Putamen (tissue), 1 donor: ENCODE measurements at places on chromosomes 11 and 22.

GRCh38 chr11:36361901-36362391 is 65.9 kb downstream of the PRR5L start:
- no peak for DNase-seq

DNA sequence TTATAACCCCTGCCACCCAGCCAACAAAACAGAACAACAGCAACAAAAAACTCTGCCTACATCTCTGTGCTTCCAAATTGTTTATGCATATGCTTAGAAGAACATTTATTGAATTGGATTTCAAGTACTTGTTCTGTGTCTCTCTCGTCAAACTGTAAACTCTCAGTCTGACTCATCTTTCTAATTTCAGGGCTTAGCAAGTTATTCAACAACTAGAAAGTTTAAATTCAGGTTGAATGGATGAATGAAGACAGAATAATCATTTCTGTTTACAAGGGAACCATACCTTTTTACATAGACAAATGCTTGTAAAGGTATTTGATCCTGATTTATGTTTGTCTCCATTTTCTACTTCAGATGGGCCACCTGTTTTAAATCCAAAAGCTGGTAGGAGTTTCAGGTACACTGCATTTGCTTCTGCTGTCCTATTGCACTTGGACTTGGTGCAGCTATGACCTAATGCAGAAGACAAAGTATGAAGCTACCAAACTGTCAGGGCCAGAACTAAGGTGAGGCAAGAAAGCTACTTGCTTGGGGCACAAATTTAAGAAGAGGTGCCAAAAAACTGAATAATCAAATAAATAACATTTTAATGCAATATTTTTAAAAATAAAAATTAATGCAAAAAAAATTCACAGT is 1.6 kb upstream of the FBXO3 start:
- DNase-seq = no peak

- no peak for DNase-seq
These were observed 6.8 kb upstream of the SUN2 start for GRCh38 chr22:38762551-38762983.

- no peak for DNase-seq
These were observed 123.9 kb downstream of the MRTFA start for GRCh38 chr22:40512426-40513136.

GRCh38 chr11:12664385-12664784 is 9.8 kb upstream of the TEAD1 start:
- no peak for DNase-seq

DNA sequence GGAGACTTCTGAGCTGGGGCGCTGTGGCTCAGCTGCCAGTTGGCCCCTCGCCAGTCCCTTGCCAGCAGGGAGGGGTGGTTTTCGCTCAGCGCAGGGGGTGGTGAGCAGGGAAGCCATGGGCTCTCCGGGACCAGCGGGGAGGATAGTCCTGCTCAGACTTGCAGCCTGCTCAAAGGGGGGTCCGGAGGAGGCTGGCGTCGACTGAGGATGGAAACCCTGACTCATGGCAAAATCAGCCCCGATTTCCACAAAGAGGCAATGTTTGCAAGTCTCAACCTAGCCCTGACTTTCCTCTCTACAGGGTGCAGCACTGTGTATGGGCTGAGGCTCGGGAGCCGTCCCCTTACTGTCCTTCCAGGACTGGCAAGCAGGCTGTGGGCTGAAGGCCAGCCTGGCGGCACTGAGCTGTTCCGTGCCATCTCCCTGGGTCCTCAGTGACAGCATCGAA is 35.1 kb downstream of the FBLN1 start:
- DNase-seq = peak; percentile 52

DNA sequence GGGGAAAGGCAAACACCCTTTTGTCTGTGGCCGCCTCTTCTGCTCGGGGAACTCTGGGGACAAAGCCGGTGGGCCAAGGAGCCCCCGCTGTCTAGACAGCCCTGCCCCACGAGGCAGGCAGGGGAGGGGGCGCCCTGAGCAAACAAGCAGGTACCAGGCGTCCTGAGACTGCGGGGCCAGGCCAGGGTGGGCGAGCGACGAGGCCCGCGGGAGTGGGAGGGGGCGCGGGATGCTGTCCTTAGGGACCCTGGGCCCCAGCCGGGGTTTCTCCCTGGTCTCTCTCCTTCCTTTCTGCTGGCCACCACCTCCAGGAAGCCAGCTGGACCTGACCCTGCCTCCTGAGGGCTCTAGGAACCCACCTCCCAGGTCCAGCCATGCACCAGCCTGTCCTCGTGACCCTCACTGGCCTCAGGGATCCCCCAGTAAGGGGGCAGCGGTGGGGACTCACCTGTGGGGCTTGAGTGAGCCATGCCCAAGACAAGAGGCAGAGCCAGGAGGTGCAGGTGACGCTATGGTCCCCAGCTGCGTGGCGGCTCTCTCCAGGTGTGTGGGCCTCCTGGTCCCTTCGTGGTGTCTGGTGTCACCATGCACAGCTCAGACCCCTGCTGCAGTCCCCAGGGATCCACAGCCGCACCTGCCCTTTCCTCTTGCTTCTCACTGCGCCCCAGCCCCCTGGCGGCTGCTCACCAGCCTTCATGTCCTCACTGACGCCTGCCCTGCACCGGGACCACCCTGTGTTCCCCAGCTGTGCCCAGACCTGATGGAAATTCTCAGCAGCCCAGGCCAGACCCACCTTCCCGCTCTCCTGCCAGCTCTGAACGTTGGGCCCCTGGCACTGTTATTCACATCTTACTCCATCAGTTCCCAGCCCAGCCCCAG is 26.5 kb upstream of the MUC5AC start:
- no peak for DNase-seq

DNA sequence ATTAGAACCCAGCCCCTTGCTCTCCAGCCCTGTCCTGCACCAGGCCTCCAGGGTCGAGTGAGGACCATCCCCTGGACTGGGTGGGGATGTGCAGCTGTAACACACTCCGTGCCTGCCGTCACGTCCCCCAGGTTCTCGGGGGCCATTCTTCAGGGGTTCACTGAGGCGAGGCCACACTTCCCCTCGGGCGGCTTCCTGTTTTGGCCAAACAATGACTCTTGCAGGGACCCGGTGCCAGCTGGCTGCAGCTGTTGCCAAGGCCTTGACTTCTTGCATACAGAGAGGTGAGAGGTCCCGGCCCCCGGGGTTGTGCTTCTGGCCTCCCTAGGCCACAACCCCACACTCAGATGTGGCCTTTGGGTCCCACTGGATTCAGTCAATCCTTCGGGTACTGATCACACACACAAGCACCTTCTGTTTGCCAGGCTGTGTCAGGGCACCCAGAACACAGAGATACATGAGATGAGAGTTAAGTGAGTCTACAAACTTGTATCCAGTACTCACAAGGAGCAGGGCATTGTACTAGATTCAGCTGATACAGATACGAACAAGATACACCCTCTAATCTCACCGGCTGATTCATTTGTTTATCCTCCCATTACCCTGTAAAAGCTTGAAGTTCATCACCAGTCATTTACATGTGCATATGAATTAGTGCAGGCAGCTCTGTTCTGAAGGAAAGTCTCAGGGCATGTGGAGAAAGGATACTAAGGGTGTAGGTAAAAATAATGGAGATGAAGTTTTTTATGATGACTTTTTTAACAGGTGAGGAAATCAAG is 32.9 kb downstream of the LRRC32 start:
- no peak for DNase-seq

GRCh38 chr11:62413060-62413696 is 5.7 kb upstream of the SCGB1A1 start:
- DNase-seq = no peak

- no peak for DNase-seq
These were observed 2.9 kb upstream of the TBX10 start for GRCh38 chr11:67642173-67643120.

DNA sequence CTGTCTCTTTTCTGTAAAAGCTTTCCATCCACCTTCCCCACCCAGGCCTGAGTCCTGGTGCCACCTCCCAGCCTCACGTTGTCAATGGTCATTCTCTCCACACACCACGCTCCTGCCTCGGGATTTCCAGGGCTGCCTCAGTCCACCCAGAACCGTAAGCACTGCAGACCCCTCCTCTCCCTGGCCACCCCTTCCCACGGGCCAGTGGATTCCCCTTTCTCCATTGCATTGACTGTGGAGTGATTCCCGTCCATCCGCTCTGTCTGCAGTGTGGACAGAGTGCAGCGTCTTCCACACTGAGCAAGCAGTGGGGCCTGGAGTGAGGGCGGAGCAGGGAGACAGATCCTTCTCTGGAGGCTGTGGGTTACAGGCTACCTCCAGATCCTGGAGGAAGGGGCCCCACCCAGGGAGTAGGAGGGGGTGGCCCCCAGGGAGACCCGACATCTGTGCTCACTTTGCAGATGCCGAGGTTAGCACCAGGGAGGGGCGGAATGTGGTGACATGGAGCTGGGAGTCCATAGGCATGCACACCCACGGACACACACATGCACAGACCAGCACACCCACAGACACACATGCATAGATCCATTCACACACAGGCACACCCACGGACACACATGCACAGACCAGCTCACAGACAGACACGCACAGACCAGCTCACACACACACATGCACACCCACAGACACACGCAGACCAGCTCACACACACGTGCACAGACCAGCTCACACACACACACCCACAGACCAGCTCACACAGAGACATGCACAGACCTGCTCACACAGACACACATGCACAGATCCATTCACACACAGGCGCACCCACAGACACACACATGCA is 109.6 kb upstream of the B3GAT1 start:
- no peak for DNase-seq

DNA sequence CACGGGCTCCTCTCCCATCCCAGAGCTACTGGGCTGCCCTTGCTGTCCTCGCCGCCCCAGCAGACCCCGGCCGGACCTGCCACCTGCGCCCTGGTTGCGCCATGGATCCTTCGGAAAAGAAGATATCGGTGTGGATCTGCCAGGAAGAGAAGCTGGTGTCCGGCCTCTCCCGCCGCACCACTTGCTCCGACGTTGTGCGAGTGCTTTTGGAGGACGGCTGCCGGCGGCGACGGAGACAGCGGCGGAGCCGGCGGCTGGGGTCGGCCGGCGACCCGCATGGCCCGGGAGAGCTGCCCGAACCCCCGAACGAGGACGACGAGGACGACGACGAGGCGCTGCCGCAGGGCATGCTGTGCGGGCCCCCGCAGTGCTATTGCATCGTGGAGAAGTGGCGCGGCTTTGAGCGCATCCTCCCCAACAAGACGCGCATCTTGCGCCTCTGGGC is 382 bp downstream of the RASSF10 start:
- no peak for DNase-seq

DNA sequence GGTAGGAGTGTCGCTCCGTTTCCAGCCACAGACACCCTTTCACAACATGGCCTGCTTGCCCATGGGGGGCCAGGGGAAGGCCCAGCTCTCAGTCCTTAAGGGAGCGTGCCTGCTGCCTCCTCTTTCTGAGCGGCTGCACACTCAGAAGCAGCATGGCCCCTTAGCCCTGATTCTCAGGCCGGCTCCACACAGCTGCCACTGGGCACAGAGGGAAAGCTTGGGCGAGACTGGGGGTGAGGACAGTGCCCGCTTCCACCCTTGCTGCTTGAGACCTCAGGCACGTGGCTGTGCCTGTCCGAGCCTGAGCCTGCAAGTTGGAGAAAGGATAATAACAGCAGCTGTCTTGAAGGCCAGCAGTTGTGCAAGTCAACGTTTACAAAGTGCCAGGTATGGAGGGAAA is 416.3 kb downstream of the SHANK2 start:
- no peak for DNase-seq

DNA sequence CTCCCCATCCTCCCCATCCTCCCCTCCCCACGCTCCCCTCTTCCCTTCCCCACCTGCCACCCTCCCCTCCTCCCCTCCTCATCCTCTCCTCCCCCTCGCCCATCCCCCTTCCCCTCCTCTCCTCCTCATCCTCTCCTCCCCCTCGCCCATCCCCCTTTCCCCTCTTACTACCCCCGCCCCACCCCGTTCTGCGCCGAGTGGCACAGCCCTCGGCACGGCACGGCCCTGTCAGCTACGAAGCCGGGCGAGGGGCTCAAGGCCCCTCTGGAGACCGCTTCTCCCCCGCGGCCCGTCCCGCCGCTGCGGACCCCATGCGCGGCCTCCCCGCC is 449.9 kb downstream of the OPCML start:
- no peak for DNase-seq

DNA sequence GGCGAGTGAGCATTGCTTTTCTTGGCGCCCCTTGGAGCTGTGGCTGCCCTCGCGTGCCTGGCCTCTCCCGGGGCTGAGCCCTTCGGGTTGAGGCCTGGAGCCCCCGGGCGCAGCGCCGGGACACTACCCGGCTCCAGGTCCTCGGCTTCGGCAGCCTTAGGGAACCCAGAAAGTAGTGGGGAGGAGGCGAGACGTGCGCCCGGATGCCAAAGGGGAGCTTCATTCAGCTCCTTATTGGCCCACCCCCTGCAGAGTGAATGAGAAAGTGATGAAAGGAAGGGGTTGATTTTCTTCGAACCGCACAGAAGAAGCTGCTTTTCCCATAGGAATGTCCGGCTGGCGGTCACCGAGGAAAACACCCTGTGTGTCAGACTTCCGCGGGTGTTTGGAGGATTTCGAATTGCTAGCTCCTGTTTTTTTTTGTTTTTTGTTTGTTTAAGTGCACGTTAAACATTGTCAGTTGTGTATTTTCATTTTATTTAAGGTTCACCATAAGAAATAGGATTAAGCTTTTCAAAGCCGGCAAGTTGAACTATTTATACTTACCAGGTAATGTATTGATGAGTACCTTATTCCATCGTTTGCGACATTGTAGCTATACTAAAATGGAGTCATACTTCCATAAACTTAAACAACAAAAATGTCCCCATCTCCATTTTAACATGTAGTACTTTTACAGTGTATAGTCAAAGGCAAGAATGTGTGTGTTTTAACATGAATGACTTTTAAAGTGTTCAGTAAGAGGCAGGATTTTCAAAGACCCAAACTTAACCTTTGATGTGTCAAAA is 841 bp upstream of the EIF4G2 start:
- DNase-seq = no peak

DNA sequence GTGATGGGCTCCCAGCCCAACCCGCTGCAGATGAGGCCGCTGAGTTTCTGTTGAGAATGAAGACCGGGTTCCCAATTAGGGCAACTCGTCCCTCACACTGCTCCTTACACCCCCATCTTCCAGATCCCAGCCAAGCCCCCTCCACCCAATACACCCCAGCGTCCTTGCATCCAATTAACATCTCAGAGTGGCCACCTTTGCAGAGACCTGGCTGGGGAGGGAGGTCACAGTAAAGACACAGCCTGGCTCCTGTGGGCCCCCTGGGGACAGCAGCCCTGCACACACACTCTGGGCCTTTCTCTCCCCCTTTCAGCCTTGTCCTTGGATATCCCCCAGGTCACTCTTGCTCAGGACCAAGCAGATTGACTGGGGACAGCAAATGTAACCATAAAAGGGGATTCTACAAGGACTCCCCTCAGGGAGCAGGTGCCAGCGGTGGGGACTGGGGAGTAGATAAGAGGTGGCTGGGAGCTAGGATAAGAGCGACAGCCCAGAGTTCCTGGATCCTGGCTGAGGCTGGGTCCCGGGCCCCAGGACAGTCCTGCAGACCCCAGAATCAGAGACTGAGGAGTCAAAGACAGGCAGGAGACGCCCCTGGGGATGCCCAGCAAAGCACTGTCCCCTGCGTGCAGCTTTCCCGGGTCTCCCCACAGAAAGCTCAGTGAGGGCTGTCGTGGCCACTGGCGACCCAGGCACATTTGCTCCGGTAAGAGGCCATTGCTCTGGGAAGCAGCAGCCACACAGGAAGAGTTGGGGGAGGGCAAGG is 8.4 kb downstream of the APOBEC3A start:
- DNase-seq = no peak
